Stimulated activated CD4-positive, alpha-beta T cell treated with anti-CD3 and anti-CD28 coated beads, TNF-alpha, amount 100 ng/mL, for 1 hour (primary cell): ENCODE measurements at places on chromosomes 3 and 15.

DNA sequence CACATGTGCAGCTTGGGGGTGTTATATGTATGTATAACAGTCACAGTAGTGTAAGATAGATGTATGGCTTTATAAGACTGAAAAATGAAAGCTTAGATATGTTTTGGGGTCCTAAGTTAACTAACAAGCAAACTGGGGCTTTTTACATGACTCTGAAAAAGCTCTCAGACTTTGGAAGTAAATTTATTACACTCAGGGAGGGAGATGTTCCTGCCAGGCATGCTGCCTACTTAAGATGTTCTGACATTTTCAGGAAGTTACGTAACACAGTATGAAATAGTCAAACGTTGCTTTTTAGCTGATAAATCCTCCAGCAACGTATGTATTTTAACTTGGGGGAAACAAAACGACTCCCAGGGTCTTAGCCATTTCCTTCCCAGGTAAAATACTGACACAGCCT, 1.7 kb upstream of the IFT57 start:
- no peak for DNase-seq

- no peak for DNase-seq
Measured at GRCh38 chr3:58121183-58121582, 89.6 kb downstream of the DNASE1L3 start.

GRCh38 chr15:92906563-92907081, 6.5 kb downstream of the CHD2 start:
- DNase-seq: no peak

DNA sequence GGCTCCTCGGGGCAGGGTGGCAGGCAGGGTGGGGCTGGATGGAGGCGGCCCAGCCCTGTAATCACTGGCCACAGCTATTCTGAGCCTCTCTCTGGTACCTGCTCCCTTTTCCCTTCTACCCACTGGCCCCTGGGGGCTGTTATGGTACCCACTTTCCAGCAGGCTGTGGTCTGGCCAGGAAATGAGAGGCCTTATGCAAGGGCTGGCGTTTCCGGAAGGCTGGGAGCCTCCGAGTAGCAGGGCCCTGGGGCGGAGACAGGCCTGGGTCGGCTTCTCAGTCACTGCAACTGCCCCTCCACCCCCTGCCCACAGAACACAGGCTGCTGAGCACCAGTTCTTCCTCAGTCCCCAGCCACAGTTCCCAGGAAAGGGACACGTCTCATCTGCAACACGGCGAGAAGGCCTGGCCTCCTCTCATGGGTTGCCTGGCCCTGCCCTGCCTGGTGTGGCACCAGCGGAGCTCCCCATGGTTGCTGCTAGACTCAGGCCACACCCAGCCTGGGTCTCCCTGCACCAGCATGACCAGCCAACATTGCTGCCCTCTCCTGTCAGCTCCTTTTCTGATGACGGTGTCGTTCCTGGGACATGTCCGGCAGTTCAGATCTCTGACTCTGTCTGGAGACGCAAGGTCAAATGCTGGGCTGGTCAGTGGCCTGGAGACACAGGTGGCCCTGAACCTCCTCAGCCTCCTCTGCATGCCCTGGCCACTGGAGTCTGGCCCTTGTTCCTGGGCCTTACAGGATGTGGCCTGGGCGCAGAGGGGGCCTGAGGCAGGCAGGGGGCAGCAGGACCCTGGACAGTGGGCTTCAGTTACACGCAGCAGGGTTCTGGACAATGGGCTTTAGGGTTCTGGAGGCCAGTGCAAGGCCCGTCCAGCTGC, 6.5 kb downstream of the CHST13 start:
- DNase-seq: no peak

GRCh38 chr15:43255376-43255775, 11.4 kb downstream of the TGM5 start:
- no peak for DNase-seq

GRCh38 chr15:42911058-42911592, 9.5 kb downstream of the TTBK2 start:
- no peak for DNase-seq

- no peak for DNase-seq
Measured at GRCh38 chr3:139374099-139374498, 15.3 kb downstream of the COPB2 start.

DNA sequence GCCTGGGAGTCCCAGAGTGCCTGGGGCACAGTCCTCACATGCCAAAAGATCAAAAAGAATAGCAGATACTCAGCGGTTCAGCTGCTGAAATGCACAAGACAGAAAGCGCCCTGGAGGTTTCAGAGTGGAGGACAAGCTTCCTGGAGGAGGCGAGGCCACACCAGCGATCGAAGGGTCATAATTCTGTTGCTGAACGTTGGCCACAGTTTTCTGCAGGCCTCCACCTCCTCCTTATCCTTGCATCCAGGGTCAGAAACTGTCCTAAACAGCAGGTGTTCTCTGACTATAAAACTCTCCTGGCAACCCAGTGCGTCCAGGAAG, 220.3 kb upstream of the LINGO1 start:
- DNase-seq: no peak

DNA sequence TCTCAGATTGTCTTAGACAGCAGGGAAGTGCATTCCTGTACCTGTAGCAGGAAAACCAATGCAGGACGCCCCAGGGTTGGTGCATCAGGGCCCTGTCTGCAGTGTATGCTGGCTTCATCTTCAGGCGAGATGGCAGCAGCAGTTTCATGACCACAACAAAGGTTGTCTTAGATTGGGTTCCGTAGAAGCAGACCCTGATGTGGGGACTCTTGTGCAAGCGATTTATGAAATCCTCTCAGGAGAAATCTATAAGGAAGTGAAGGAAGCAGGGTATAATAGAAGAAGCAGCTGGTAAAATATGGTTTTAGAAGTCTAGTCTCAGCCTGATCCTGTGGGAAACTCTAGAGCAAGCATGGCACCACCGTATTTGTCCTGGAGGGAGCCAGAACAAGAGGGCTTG, 25.0 kb downstream of the DNAH1 start:
- no peak for DNase-seq
